Fibroblast of skin of left quadriceps (primary cell): ENCODE measurements at places on chromosomes 1 and 21.

- no peak for DNase-seq
Measured at GRCh38 chr1:97904534-97904933, 16.3 kb downstream of the DPYD start.

GRCh38 chr1:177315761-177316160 lies 145.0 kb downstream of the BRINP2 start:
- no peak for DNase-seq

DNA sequence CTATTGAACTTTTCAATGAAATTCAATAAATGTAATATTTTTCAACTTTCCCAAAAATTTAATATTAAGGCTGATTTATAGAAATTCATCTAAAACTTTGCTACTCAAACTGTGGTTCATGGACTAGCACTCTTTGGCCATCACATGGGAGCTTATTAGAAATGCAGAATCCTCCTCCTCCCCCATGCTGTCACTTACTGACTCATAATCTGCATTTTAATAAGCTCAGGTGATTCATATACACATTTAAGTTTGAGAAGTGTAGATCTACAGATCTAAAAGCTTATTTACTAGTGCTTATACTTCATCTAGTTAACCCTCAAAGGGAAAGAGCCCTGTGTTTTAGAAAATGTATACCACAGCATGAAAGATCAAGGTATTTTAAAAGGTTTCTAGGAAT lies 84.3 kb downstream of the HS2ST1 start:
- no peak for DNase-seq

GRCh38 chr1:83932281-83932680 lies 66.7 kb downstream of the TTLL7 start:
- no peak for DNase-seq

DNA sequence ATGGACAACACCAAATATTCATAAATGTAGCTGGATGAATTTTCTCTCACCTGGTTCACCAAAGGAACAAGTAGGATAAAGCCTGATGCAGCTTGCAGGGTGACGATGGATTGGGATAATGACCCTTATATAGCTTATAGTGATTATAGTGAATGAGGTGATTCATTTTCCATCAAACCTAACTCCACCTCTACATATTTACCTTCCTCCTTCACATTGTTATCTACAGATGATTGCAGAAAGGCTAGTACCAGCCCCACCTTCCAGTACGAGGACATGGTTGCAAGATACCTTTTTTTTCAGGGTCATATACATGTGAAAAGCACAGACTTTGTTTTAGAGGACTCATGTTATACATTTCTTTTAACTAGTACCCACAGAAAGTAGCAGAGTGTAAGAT lies at the start of gene FLG2:
Gene FLG2, minus strand, starts transcription at position 101 of the 400 bp plus-strand sequence. CDS start 1,122 bp downstream, outside the sequence.
- no peak for DNase-seq

GRCh38 chr1:243705585-243705984 lies 144.5 kb downstream of the AKT3 start:
- no peak for DNase-seq

GRCh38 chr1:47436979-47437446 lies 831 bp upstream of the FOXD2 start:
- DNase-seq, result no peak

GRCh38 chr1:247681288-247681897 lies 1.9 kb upstream of the OR13G1 start:
- DNase-seq, result no peak
